NCI-H460 (cell line): ENCODE measurements at places on chromosomes 7 and 10. TPM values are rescaled to one million over a fixed set of nuclear protein-coding genes. Genes with fewer than 3 reads are reported as not detected.

Gene NUTM2A
- total RNA-seq: 0.26 and 0.54 TPM in 2 replicates

Gene BMPR1A
- 28.6 and 31.6 TPM in 2 replicates for total RNA-seq

Gene CPXM2
- 0.02 TPM in 1 of 2 replicates, not detected in the other for total RNA-seq

Gene TAS2R41
- total RNA-seq: not detected in 2 replicates

Gene SLC18A3
- not detected in 2 replicates for total RNA-seq

Gene ZNF117
- total RNA-seq: 1.8 and 1.9 TPM in 2 replicates

Gene HOXA5
- 7.5 and 12.8 TPM in 2 replicates for total RNA-seq

Gene STRIP2
- 1.0 and 1.7 TPM in 2 replicates for total RNA-seq

Gene PITX3
- 0.27 TPM in 1 of 2 replicates, not detected in the other for total RNA-seq

Gene TMEM229A
- not detected in 2 replicates for total RNA-seq

Gene LFNG
- 0.20 and 0.32 TPM in 2 replicates for total RNA-seq

Gene KIN
- 14.6 and 14.7 TPM in 2 replicates for total RNA-seq

Gene AGFG2
- total RNA-seq: 3.9 and 4.1 TPM in 2 replicates

Gene ZPBP
- not detected in 2 replicates for total RNA-seq
